ENCODE measurements at places on chromosomes 5 and 9.

GRCh38 chr5:180799902-180800801 is 2.5 kb downstream of the MGAT1 start:
- no peak for DNase-seq

GRCh38 chr5:152329761-152330283 is 75.3 kb downstream of the NMUR2 start:
- no peak for DNase-seq

DNA sequence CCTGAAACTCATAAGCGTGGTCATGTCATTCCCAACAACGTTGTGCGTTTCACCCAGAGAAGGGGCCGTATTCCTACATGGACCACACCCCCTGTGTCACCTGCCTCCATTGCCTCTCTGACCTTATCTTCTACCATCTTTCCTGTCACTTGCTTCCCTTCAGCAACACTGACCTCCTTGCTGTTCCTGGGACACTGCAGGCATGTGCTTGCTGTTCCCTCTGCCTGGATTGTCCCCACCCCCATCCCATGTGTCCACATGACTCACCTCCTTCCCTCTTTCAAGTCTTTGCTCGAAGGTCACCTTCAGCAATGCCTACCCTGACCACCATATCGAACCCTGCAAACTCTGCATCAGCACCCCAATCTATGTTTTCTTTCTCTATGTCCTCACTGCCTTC is 133.2 kb upstream of the ZNF618 start:
- no peak for DNase-seq

GRCh38 chr5:179901462-179901861 is 6.2 kb downstream of the TBC1D9B start:
- DNase-seq: no peak

- no peak for DNase-seq
Observed at GRCh38 chr5:114192108-114192507, 169.8 kb upstream of the KCNN2 start.

GRCh38 chr9:61671276-61671973 is 481.6 kb downstream of the SPATA31A7 start:
- no peak for DNase-seq

DNA sequence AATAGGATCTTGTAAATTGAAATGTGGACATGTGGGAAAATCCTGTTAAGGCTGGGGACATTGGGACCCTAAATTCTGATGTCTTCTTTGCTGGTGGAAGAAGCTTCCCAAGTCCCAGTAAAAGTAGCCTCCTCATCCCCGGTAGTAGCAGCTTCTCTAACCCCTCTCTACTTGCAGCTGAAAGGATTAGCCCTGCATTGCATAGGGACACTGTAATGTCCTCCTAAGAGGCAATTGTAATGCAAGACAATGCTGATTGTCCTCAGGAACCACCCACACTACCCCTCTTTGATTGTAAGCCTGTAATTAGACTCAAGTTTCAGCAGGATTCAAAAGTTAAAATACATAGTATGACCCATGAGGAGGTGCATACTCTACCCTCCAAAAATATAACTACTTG is 1938.4 kb upstream of the C9orf72 start:
- no peak for DNase-seq

GRCh38 chr9:35675204-35675603 is 1.5 kb downstream of the CA9 start:
- DNase-seq: no peak

DNA sequence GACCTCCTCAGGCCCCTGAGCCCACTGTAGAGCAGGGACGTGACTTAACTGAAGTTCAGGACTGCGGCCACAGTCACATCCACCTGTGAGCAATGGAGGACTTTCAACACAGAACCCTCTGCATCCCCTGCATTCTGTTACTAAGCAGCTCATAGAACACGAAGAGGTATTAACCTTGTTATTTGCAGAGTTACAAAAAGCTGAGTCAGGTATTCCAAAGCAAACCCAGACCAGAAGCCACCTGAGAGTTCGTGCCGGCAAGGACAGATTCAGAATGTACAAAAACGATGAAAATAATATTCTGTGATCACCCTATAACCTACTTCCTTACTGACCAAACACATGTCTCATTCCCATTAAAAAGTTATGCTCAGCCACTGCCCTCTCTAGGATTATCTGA is 33.0 kb upstream of the PRSS3 start:
- no peak for DNase-seq

DNA sequence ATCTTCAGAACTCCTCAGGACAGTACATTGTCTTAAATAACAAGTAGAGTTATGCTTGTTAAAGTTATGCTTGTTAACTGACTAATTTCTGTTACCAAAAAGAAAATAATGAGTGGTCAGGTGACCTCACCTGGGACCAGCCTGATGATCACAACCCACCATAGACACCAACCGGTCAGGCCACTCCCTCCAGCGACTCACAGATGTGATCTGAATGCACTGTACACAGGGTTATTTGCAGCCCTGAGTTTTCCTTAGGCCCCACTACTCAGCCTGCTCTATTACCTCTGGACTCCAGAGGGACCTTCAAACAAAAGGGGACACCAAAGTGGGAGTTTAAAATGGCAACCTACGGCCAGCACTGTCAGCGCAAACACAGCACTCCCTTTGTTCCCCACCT is 55.3 kb downstream of the ARSB start:
- DNase-seq: no peak

DNA sequence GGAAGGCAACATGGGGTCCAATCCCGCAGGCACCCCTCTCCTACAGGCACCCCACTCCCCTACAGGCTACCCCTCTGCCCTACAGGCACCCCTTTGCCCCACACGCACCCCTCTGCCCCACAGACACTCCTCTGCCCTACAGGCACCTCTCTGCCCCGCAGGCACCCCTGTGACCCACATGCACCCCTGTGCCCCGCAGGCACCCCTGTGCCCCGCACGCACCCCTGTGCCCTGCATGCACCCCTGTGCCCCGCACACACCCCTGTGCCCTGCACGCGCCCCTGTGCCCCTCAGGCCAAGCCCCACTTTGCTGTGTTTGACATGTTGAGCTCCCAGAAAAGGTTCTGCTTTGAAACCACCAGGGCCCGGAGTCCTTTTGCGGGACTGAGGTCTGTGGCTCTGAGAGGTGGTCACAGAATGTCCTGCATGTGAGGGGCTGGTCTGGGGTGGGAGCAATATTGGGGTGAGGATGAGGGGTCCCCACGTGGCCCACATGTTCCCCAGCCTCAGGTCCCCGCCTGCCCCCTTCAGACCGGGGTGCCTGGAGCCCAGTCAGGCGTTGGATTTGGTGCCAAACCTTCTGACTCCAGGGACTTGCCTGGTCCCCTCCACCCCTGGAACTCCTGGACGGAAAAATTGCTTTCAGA is 616 bp upstream of the QRFP start:
- DNase-seq: no peak

DNA sequence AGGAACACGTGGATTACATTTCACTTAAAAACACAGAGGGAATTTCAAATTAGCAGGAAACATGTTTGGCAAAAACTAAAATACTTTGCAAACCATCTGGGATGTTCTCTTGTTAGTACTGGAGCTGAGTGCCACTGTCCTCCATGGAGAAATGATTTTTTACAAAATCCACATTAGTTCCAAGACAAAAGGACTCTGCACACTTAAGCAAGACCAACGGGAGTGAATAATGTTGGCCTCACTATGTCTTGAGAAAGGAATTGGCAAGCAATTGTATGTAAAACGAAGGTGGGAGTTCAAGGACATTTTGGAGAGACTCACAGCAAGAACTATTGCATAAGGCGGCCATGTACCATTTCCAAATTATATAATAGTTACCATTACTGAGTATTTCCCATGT is 547.5 kb downstream of the EBF1 start:
- DNase-seq: no peak
